ENCODE measurements at places on chromosomes 6 and 20. TPM values are rescaled to one million over a fixed set of nuclear protein-coding genes. Genes with fewer than 3 reads are reported as not detected.

NHSL1 gene
- 16.1 TPM for polyA plus RNA-seq

DNA sequence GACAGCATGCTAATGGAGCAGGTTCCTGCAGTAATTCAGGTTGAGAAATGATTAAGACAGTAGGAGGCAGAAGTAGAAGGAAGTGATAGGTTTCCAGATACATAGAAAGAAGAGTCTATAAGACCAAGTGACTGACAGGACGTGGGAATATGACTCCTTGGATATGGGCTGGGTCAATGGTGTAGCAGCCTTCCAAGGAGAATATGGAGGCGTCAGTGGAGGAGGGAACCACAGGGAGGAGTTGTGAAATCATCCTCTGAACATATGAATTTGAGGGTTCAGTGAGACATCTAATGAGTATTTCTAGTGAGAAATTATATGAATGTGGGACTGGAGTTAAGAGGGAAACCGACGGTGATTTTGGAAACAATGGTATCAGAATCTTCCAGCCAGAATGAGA is 43.3 kb downstream of the NUDT3 start:
- DNase-seq = no peak

PPP1R3G gene
- polyA plus RNA-seq = 1.8 TPM

CALHM4 gene
- polyA plus RNA-seq = 1.4 TPM

DNA sequence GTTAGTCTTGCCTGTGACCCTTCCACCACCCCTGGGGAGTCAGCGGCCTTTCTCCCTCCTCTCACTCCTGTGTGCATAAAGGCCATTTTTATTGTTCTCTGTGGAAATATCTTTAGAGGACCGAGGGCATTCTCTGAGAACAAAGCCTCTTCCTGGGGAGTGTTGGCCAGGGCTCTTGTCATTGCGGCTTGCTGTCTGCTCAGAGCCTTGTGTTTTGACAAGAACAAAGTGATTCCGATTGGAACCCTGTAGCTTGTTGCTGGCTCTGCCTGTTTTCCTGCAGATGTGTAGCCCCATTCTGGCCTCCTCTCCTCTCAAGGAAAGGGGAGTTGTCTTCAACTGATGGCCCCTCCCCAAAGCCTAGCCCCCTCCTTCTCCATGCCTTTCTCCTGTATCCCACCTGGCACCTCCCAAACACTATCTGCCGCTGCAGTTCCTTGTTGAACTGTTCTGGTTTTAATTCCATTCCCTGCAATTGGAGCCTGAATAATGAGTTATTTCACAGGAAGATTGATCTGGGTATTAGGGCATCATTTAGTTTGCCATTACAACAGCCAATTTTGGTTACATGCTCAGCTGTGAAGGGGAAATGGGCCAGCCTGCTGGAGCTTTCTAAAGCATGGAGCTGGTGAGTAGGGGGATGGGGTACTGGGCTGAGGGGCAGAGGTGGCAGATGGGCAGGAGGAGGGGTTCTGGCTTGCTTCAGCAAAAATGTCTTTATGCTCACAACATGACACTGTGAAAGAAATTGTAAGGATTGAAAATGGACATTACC is 252.5 kb downstream of the LRFN2 start:
- no peak for DNase-seq

DNA sequence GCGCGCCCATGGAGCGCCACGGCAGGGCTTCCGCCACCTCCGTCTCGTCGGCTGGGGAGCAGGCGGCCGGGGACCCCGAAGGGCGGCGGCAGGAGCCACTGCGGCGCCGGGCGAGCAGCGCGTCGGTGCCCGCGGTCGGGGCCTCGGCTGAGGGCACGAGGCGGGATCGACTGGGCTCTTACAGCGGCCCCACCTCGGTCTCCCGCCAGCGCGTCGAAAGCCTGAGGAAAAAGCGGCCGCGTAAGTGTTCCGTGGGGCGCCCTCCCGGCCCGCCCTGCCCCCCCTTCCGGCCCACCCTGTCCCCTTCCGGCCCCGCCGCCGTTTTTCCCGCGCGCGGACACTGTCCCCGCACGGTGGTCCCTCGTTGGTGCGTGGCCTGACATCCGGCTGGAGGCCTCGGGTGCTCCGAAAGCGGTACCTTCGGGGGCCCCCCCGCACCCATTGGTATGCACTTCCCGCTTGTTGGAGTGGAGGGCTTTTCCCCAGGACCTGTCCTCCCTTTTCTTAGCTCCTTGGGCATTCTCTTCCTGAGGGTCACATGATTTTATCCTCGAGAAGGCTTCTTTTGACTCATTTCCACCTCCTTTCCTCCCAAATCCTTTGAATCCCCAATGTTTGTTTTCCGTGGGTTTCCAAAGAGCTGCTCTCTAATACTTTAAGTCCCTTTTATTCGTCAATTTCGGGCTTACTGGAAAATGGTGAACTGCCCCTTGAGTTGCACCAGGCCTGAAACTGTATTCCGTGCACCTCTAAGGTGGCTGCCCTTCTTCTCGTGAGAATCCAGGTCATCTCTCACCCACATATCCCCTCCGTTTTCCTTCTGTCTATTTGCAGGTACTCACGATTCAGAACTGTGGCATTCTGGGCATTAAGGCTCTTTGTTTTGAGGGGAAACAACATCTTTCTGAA is 556 bp downstream of the PANK2 start:
- peak; percentile 33 for DNase-seq

DNA sequence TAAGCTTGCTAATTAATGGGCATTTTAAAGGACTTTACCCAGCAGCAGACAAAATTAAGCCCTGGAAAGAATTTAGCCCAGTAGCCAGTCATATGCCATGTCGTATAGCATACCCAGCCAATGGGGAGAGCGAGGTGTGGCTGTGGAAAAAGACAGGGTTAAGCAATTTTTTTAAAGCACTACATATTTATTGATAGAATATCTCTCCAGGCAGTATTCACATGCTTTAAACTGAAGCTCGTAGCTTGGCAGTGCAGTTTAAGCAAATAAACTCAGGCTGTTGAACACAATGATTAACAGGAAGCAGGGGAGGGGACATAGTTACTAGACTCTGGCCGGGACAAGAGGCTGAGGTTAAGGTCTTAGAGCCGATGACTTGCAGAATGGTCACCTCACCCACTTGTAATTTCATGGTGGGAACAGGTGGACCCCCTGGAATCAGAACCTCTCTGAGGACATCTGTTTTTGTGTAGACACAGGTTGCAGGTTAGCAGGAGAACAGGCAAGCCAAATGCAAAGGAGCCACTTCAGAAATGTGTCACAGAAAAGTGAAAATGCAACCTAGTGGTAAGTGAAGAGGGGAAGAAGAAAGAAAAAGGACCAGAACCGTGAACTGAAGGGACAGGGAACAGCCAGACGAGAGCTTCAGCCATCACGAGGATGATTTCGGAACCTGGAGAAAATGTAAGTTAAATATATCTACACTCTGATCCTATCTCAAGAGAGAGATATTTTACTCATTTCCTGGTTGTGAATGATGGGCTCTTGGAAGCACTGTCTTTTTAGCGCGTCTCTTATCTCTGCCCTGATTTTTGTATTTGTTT is 7.2 kb downstream of the GCNT2 start:
- DNase-seq = no peak

HUS1B gene
- not detected for polyA plus RNA-seq

DNA sequence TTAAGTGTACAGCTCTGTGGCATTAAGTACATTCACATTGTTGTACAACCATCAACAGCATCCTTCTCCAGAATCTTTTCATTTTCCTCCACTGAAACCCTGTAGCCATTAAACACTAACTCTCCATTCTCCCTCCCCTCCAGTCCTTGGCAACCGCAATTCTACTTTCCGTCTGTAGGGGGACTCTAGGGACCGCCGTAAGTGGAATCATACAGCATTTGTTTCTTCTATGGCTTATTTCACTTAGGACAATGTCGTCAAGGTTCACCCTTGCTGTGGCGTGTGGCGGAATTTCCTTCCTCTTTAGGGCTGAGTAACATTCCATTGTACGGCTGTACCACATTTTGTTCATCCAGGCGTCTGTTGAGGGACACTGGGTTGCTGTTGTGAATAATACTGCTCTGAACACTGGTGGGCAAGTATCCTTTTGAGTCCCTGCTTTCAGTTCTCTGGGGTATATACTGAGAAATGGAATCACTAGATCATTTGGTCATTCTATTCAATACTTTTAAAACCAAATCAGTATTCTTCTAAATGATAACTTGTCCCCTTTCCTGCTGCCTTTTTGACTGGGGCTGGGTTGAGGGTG is 50.7 kb downstream of the PPP1R3G start:
- DNase-seq = no peak

- DNase-seq = no peak
Observed at GRCh38 chr6:137917551-137918325, 50.7 kb downstream of the TNFAIP3 start.

GRCh38 chr6:33144373-33144772 is 47.9 kb downstream of the COL11A2 start:
- no peak for DNase-seq

GRCh38 chr6:127900935-127901334 is at the start of gene THEMIS:
Gene THEMIS (minus strand): TSS chr6:127901058. CDS start chr6:127900932, 126 bp downstream.
- no peak for DNase-seq

EGFL8 gene
- polyA plus RNA-seq = 30.3 TPM

DNA sequence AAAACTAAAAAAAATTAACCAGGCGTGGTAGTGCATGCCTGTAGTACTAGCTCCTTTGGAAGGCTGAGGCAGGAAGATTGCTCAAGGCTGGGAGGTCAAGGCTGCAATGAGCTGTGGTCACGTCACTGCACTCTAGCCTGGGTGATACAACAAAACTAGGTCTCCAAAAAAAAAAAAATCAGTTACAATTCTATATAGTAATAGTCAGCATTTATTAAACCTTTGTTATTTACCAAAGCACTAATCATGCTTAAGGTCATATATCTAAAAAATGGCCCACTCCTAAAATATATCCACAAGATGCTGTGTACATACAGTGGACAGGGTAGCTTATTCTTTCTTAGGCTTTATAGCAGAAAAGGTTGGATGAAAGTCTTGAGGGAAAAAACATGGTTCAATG is 152.4 kb downstream of the TFAP2A start:
- DNase-seq = no peak

DNA sequence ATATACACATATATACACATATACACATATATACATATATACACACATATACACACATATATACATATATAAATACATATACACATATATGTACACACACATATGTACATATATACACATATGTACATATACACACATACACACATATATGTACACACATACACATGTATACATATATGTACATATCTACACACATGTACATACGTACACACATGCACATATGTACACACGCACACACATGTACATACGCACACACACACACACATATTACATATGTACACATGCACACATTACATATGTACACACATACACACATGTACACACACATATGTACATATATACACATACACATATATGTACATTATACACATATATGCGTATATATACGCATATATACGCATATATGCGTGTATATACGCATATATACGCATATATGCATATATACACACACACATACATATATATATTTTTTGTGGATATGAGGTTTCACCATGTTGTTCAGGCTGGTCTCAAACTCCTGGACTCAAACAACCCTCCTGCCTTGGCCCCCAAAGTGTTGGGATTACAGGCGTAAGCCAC is 27.2 kb downstream of the SRC start:
- no peak for DNase-seq

OXT gene
- 0.60 TPM for polyA plus RNA-seq

TTLL9 gene
- polyA plus RNA-seq = 5.5 TPM

C4A gene
- polyA plus RNA-seq = 17.0 TPM

RAB44 gene
- polyA plus RNA-seq = 0.05 TPM

BPI gene
- 0.32 TPM for polyA plus RNA-seq

- DNase-seq = peak; percentile 45
Observed at GRCh38 chr6:105077596-105078385, 102.0 kb downstream of the POPDC3 start.

- peak; percentile 100 for DNase-seq
Observed at GRCh38 chr6:36027501-36028087, at the start of gene MAPK14. Gene MAPK14 (plus strand): TSS chr6:36027808. CDS start chr6:36028158, 350 bp downstream.

ACSS1 gene
- 28.4 TPM for polyA plus RNA-seq

GRCh38 chr6:13398421-13398994 is 70.2 kb upstream of the TBC1D7 start:
- DNase-seq = no peak

- no peak for DNase-seq
Observed at GRCh38 chr6:72769459-72770125, 147.7 kb downstream of the KCNQ5 start.

TMEM170B gene
- 10.7 TPM for polyA plus RNA-seq

GRCh38 chr6:135411849-135412248 is 85.7 kb downstream of the AHI1 start:
- no peak for DNase-seq

GRCh38 chr6:107699254-107699653 is 124.9 kb downstream of the SCML4 start:
- DNase-seq = no peak

DNA sequence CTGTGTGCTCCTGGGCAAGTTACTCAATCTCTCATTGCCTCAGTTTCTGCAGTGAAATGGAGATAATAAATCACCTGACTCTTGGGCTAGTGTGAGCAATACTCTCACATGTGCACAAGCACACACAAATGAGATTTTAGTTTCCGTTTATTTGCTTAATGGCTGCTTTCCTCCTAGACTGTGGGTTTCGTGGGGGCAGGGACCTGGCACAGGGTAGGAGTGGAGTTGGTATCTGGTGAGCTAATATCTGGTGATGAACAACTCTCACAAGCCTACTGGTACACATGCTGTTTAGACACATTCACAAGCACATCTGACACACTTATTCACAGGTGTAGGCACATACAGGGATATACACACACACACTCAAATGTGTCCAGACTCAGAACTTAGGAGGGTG is 73.8 kb downstream of the TOX2 start:
- DNase-seq = no peak

- DNase-seq = no peak
Observed at GRCh38 chr6:131107151-131107550, 28.1 kb upstream of the AKAP7 start.

DNA sequence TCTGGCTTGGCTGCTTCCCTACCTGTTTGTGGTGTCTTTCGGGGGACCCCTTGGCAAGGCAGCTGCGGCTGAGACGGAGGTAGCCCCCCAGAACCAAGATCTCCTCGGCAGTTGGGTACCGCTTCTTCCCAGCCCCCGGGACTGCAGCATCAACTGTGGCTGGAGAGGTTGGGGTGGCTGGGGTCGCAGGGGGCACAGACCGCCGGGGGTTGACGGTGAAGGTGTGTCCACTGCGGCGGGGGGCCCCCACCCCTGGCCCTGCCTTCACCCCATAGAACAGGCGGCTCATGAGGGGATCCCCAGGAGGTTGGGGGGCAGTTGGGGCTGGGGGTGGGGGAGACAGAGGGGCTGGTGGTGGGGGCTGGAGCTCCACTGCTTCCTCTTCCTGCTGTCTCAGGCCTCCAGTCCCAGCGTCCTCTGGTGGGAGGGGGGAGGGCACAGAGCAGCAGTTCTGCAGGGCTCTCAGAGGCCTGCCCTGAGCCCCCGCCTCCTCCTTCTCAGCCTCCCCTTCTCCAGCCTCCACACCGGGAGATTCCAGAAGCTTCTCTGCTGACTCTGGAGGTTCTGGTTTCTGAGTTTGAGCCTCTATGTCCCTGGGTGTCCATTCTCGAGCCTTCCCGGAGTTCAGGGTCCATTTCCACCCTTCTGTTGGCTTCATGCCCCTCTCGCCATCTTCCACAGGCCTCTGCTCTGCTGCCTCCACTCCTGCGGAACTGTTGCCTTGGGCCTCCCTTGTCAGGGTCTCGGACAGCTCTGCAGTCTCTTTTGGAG is 1.9 kb downstream of the PPP1R18 start:
- no peak for DNase-seq

GRCh38 chr20:45373353-45374100 is 4.6 kb downstream of the TP53TG5 start:
- peak; percentile 87 for DNase-seq

All from left kidney (tissue), 8 donors.